ENCODE measurements at places on chromosomes 3 and 15.

GRCh38 chr3:50606596-50606995, 5.0 kb downstream of the CISH start:
- peak; percentile 65 for DNase-seq

- DNase-seq: no peak
These were observed 19.6 kb downstream of the NSUN3 start for GRCh38 chr3:94082391-94082937.

GRCh38 chr3:51794206-51794605, 15.2 kb upstream of the IQCF6 start:
- no peak for DNase-seq

DNA sequence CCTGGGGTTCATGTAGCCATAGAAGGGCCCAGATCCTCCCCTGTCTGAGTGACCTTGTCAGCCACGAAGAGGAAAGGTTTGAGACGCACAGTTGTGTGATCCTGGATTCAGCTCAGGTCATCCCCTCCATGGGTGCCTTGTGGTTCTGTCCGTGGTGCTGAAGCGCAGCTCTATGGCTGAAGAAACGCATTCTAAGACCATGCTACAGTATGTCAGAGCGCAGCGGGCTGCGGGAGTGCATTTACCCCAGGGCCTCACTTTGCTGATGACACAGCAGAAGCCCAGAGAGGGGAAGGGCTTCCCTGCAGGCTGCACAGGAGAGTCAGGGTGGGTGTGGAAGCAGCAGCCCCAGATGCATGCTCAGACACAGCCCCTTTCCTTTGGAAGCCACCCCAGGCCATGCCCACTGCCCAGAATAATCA, 68.8 kb upstream of the IQSEC1 start:
- DNase-seq: no peak

GRCh38 chr15:97672586-97672985, 287.9 kb upstream of the ARRDC4 start:
- DNase-seq: no peak

Measured in CD4-positive, alpha-beta T cell treated with Interleukin-4 for 1 hour (primary cell).